ENCODE measurements at places on chromosomes 12 and 14.

DNA sequence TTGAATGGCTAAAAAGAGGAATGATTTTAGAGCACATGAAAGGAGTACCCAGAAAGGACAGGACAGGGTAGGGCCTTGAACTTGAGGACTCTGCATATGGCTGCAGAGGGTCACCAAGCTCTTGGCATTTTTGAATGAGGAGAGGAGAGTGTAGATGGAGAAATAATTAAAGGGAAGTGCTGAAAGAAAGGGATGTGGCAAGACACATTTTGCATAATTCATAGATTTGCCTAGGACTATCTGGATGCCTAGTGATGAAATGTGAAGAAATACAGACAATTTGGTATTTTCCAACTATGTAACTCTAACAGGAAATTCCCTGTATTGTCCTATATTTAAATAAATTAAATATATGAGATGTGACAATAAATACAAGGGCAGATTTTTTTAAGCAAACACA is 27.5 kb upstream of the MDM1 start:
- no peak for DNase-seq

DNA sequence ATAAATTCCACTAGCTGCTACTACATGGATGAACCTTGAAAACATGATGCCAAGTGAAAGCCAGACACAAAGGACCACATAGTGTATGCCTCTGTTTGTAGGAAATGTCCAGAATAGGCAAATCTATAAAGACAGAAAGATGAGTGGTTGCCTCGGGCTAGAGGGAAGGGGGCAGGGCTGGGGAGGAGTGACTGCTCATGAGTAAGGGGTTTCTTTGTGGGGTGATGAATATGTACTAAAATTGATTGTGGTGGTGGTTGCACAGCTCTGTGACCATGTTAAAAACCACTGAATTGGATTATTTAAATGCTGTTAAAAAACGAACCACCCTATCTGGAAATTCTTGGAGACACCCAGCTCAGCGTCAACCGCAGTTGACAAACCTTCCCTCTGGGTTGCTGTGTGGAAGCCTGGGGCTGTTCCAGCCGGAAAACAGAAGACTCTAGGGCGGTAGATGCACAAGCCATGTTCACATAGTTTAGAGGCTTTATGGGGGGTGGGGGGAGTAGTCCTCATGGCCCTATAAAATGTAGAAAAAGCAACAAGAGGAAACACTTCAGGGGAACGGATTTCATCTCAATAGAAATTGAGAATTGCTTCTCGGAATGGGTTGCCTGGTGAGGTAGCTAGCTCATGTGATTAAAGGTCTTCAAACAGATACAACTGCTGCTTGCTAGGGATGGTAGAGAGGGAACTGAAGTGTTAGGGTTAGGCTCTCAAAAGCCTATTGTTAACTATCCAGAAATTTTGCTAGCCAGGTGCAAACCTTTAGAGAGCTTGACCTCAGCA is 29.4 kb downstream of the RIN3 start:
- no peak for DNase-seq

- DNase-seq = no peak
Measured at GRCh38 chr14:105519946-105520698, 6.3 kb upstream of the TMEM121 start.

DNA sequence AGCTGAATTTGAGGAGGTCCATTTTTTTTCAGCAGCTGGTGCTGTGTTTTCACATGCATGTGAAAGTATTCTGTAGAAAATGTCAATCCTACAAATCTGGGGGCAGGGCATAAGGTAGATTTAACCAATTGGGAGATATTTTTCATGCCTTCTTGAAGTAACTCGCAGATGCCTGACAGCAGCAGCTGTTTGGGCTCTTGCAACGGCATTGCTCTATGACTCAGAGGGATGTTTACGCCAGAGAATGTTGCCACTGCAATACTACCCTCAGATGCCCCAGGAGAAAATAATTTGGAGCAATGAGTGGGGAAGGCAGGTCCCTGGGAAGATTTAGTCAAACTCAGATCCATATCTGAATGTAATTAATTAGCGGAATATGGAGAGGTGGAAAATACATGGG is 42.5 kb upstream of the MYBPC1 start:
- no peak for DNase-seq

- no peak for DNase-seq
Measured at GRCh38 chr12:130645751-130646150, 70.3 kb downstream of the RIMBP2 start.

DNA sequence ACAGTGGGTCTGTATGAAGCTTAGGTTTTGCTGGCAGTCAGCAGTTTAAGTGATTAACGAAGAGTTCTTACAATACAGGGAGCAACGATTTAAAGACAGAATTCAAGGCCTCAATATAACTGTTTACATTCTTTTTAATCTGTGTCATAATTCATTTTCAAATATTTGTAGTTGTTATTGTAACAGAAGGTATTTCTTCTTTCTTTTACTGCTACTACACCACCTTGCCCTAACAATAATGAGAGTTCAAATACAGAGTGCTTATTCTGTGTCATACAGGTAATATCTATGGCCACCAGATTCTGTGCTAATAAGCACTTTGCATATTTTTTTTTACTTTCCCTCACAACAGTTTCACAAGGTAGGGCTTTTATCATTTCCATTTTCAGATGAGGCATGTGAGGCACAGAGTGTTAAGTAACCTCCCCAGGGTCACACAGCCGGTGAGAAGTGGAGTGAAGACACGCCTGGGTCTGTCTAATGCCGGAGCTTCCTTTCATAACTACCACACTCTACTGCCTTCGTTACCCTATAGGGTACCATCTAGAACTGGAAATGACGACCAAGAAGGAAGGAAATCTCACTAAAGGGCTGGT is 81.9 kb downstream of the PELI2 start:
- DNase-seq = no peak

- DNase-seq = no peak
Measured at GRCh38 chr12:52137746-52138145, 54.1 kb downstream of the KRT80 start.

DNA sequence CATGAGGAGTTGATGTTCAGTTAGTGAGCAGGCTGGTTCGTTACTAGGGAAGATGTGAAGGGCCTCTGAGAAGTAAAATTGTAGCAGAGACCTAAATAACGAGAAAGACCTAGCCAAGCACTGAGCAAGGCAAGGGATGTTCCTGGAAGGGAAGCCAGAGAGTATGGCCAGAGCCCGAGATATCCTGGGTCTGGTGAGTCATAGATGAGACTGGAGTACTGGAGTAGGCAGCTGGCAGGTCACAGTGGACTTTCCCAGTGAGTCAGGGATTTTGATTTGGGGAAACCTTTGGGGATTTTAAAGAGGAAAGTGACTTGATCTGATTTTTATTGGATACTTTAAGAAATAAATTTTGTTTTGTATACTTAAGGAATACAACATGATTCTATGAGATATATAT is 369.0 kb downstream of the DIO2 start:
- DNase-seq = no peak

GRCh38 chr12:132524405-132524804 is 34.5 kb downstream of the FBRSL1 start:
- no peak for DNase-seq

GRCh38 chr12:124453419-124454351 is 113.7 kb downstream of the NCOR2 start:
- peak; percentile 75 for DNase-seq

- no peak for DNase-seq
Measured at GRCh38 chr12:89733579-89734201, 25.1 kb upstream of the ATP2B1 start.

DNA sequence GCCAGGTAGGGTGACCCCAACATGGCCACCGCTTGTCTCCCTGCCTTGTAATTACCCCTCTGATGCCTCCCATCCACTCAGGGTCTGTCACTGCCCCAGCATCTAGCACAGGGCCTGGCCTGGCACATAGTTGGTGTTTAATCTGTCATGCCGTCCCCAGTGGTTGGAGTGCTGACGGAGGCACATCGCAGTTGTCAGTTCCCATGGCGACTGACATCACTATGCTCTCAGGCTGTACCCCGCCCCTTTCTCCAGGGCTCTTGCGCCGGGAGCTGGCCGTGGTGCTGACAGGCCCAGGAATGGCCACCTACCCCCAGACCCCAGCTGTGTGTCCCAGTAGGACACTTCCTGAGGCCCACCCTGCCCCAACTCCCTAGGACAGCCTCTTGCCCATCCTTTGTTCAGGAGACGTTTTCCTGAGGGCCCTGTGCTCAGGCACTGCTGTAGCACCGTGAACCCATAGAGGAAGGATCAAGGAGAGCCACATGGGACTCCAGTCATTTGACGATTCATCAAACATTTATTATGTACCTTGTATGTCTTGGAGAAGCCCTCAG is 23.0 kb downstream of the FAM222A start:
- DNase-seq = peak; percentile 6

DNA sequence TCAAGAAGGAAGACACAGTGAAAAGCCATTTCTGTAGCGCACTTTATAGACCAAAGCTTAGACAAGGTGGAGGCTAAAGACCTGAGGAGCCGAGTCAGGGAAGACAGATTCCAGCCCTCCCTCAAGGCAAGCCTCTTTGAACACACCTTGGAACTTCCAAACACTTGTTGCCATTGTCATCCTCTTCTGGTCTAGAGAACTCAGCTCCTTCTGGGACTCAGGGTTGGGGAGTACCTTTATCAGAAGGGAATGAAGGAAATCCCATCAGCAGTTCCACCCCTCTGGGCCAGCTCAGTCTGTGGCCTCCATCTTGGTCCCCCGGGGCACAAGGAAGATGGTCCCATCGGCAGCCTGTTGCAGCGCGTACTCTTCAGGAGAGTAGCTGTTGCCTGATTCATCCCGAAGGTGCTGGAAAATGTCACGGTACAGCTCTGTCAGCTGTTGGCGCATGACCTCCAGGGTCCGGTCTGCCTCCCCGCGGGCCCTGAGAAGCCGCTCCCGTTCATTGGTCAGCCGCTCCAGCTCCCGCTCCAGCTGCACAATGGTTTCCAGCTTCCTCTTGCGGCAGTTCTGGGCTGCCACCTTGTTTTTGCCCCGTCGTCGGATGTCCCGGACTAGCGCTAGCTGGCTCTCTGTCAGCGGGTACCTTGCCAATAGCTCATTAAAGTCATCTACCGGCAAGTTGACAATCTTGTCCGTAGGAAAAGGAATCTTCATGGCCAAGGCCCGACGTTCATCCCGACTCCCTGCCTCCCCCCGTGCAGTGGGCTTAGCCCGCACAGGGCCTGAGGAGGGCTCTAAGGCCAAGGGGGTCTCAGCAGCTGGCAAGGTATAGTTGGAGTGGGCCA is 8.5 kb downstream of the NFE2 start:
- DNase-seq = no peak

DNA sequence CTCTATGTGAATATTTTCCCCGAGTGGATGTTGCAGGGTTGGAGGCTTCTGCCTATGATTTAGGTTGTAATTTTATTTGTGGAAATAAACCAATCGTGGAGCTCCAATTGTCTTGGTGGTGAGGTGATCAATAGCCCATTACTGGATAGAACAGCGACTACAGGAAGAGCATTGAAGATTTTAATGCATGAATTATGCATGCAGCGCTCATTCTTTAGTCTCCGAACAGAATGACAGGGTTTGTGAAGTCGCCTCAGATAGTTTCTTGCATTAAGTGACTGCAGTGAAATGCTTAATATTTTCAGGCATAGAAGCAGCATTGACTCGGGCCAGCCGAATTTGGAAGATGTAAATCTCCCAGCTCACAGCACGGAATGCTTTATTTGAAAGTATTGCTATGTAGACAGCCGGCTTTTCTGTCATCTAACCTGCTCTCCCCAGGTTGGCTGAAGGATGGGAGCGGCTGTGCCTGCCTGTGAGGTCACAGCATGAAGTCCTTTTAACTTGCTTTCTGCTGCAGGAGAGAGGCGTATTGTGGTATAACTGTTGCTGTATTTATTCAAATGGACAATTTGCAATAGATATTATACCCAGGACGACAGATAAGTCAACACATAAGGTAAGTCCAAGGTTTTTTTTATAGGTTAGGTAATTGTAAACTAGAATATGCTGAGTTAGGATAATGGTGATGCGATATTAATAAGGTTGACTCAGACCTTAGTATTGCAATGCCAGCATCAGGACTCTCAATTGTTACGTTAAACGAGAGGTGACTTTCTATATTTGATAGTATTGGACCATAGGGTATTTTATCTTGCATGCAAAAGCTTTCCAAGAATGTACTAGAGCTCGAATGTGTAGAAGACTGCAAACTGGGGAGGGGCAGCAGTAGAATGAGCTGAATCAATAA is 135.7 kb downstream of the CNTN1 start:
- DNase-seq = no peak

GRCh38 chr12:19694627-19695026 is 255.3 kb downstream of the AEBP2 start:
- DNase-seq = no peak

- DNase-seq = no peak
Measured at GRCh38 chr12:462936-463705, 3.4 kb downstream of the B4GALNT3 start.

DNA sequence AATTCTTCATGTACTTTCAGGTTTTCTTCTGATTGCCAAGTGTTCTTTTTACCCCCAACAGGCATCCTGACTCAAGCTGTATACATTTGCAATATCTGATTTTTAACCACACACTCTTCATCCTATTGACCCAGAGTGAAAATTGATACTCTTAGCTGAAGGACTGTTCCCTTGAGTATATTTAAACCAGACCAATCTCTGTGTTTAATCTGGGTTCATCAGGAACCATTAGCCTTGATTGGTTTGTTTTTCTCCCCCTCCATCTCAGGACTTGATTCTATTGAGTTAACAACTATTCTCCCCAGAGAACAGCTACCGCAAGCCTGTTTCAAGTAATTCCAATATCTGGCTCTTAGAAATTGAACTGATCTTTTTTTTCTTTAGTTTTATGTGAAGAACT is 222.3 kb upstream of the NOVA1 start:
- no peak for DNase-seq

GRCh38 chr12:117048585-117048904 is 50.7 kb downstream of the TESC start:
- no peak for DNase-seq

DNA sequence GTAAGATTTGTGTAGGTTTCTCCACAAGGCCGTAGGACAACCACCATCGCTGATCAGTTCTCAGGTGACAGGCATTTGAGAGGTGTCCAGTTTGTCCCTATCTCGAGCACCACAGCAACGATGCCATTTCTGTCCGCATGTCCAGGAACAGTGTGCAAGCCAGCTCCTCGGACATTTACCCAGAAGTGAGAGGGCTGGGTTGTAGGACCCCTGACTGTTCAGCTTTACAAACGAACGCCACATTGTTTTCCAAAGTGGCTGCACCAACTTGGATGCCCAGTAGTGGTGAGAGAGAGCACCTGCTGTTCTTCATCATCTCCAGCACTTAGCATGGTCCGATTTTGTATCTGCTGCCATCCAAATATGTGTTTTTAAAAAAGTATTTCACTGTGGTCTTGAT is 38.6 kb downstream of the CYP46A1 start:
- DNase-seq = no peak

- no peak for DNase-seq
Measured at GRCh38 chr14:101630056-101630965, 69.0 kb downstream of the DIO3 start.

- no peak for DNase-seq
Measured at GRCh38 chr12:6840761-6841515, at the start of gene GNB3. GNB3 (plus strand) TSS chr12:6840925; CDS start chr12:6841288, 363 bp downstream.

- no peak for DNase-seq
Measured at GRCh38 chr12:2775431-2775830, 19.3 kb upstream of the FKBP4 start.

GRCh38 chr12:43198608-43199007 is 353.4 kb downstream of the ADAMTS20 start:
- DNase-seq = no peak

Data from T-helper 17 cell (primary cell).